NCI-H460 (cell line): ENCODE measurements at places on chromosomes 2 and 18. TPM values are rescaled to one million over a fixed set of nuclear protein-coding genes. Genes with fewer than 3 reads are reported as not detected.

The MYOM1 gene
- total RNA-seq, result 0.10 and 0.32 TPM in 2 replicates

The ZNF385B gene
- total RNA-seq, result 2.3 and 3.3 TPM in 2 replicates

The NR4A2 gene
- total RNA-seq, result 4.8 and 5.7 TPM in 2 replicates

The BMP10 gene
- not detected in 2 replicates for total RNA-seq

The REEP1 gene
- total RNA-seq, result 0.55 TPM in 1 of 2 replicates, not detected in the other

The REG1B gene
- not detected in 2 replicates for total RNA-seq

The ZNF236 gene
- 4.5 and 4.7 TPM in 2 replicates for total RNA-seq

The FRZB gene
- not detected in 2 replicates for total RNA-seq

The DIS3L2 gene
- 23.1 and 26.0 TPM in 2 replicates for total RNA-seq

The CSRNP3 gene
- total RNA-seq, result 0.74 and 1.2 TPM in 2 replicates

The MC2R gene
- not detected in 2 replicates for total RNA-seq

The ANKRD62 gene
- total RNA-seq, result not detected in 2 replicates

The WIPF1 gene
- total RNA-seq, result 2.3 and 3.2 TPM in 2 replicates

The EHD3 gene
- 3.3 and 3.7 TPM in 2 replicates for total RNA-seq

The GPR35 gene
- total RNA-seq, result 0.10 and 0.38 TPM in 2 replicates

The ICOS gene
- total RNA-seq, result not detected in 2 replicates

The FBXO15 gene
- 1.1 and 1.5 TPM in 2 replicates for total RNA-seq

The TMEM237 gene
- total RNA-seq, result 34.4 and 35.0 TPM in 2 replicates

The PLB1 gene
- total RNA-seq, result 0.06 and 0.62 TPM in 2 replicates

The CD207 gene
- not detected in 2 replicates for total RNA-seq

The SDC1 gene
- total RNA-seq, result 27.3 and 31.7 TPM in 2 replicates

The ZBTB7C gene
- 0.09 and 0.35 TPM in 2 replicates for total RNA-seq

The CRYGA gene
- total RNA-seq, result not detected in 2 replicates

The TMSB10 gene
- total RNA-seq, result 6,173 and 7,110 TPM in 2 replicates

The HOXD11 gene
- total RNA-seq, result not detected in 2 replicates

The TPRKB gene
- 84.2 and 92.3 TPM in 2 replicates for total RNA-seq

The NOL4 gene
- total RNA-seq, result 0.47 and 0.55 TPM in 2 replicates

The BUB1 gene
- total RNA-seq, result 69.2 and 78.2 TPM in 2 replicates

The CYS1 gene
- total RNA-seq, result 0.14 and 0.22 TPM in 2 replicates

The CNRIP1 gene
- total RNA-seq, result 6.2 and 7.3 TPM in 2 replicates

The ATOH8 gene
- 0.89 and 1.4 TPM in 2 replicates for total RNA-seq

The ARHGAP15 gene
- 0.17 TPM in 1 of 2 replicates, not detected in the other for total RNA-seq

The COL6A3 gene
- total RNA-seq, result 0.17 and 0.27 TPM in 2 replicates

The FIGN gene
- 2.7 and 3.6 TPM in 2 replicates for total RNA-seq

The EMILIN2 gene
- 0.12 and 0.17 TPM in 2 replicates for total RNA-seq

The PROKR1 gene
- total RNA-seq, result not detected in 2 replicates

The PNPT1 gene
- total RNA-seq, result 64.5 and 66.6 TPM in 2 replicates

The LRRC30 gene
- not detected in 2 replicates for total RNA-seq

The XIRP2 gene
- total RNA-seq, result not detected in 2 replicates

The DUSP2 gene
- 11.1 and 13.2 TPM in 2 replicates for total RNA-seq

The RAB6D gene
- total RNA-seq, result 0.10 TPM in 1 of 2 replicates, not detected in the other

The EFHD1 gene
- 0.10 TPM in 1 of 2 replicates, not detected in the other for total RNA-seq

The SPAST gene
- 39.1 and 40.5 TPM in 2 replicates for total RNA-seq

The GALR1 gene
- total RNA-seq, result not detected in 2 replicates

The SPTBN1 gene
- total RNA-seq, result 228 and 266 TPM in 2 replicates
